ENCODE measurements at places on chromosomes 1 and 21. TPM values are rescaled to one million over a fixed set of nuclear protein-coding genes. Genes with fewer than 3 reads are reported as not detected.

The NDC1 gene
- polyA plus RNA-seq, result 8.2 TPM

The ANKRD65 gene
- polyA plus RNA-seq, result 0.44 TPM

The TCHHL1 gene
- not detected for polyA plus RNA-seq

The NEXN gene
- 69.0 TPM for polyA plus RNA-seq

The FMO3 gene
- polyA plus RNA-seq, result not detected

The KRTAP13-2 gene
- not detected for polyA plus RNA-seq

GRCh38 chr1:234437423-234438171 is 41.4 kb downstream of the TARBP1 start:
- peak; percentile 36 for DNase-seq

DNA sequence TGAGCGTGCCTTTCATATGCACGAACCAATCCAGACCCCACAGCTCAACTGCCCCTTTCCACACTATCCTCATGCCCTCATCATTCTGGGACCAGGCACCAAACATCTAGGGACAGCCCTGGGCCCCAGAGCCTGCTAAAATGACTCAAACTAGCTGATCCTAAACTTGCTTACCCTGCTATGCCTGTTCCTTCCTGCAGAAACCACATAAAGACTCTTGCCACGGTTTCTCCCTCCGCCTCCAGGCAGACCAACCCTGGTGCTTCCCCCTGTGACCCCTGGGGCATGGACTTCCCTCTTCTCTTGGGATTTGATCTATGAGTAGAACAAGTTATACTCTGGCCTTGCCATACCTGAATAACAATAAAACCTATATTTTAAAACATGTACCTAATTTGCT is 138.0 kb upstream of the CD34 start:
- no peak for DNase-seq

DNA sequence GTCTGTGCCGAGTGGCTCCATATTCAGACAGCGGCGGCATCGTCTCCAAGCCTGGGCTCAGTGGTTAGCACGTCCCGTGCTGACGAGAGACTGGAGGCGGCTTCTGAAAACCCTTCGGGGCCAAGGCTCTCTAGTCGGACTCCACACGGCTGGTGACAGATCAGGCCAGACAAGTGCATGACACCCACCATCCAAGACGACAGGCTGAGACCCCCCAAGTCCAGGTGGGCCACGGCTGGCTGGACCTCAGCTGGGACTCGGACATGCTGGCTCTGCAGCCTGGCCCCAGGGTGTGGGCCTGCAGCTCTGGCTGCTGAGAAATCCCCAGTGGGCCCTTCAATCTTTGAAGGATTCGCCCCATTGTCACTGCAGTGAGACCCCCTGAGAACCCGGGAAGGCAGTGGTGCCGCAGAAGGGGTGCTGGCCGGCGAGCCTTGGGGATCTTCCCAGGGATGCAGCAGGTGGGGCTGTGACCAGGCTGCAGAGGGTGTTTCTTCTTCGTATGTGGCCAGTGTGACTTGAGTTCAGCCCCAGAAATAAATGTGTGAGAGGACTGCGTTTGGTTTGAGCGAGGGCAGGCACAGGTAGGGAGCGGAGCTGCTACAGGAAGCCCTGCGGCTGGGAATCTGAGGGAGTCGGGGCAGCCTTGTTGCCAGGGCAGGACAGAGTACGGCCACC is 15.9 kb upstream of the SLC19A1 start:
- no peak for DNase-seq

GRCh38 chr1:20684651-20685050 is 23.5 kb upstream of the DDOST start:
- DNase-seq, result no peak

- no peak for DNase-seq
Observed at GRCh38 chr1:15279576-15280230, 32.7 kb downstream of the FHAD1 start.

DNA sequence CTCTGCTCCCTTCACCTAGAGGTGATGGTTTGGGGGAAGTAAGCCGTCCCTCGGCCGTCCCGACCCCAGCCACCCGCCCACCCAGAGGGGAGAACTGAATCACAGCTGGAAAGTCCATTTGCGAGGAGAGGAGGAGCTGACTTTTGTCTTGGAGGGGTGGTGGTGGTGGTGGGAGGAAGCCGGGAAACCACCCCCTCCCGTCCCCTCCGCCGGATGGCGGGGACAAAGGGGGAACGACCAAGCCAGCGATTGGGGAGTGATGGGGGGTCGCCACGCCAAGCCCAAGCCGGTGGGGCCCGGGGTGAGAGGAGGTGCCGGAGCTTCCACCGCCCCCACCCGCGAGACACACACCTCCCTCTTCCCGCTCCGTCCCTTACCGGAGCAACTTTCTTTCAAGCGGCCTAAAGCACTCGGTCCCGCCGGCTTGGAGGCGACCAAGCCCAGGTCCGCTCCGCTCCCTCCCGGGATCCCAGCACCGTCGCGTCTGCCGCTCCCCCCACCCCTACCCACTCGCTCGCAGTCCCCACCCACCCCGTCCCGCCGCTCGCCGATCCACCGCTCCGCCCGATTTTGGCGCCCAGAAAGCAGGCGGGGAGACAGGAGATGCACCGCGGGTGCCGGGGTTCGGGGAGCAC is 540 bp downstream of the ARHGEF2 start:
- DNase-seq, result peak; percentile 59

- no peak for DNase-seq
Observed at GRCh38 chr1:107532318-107532717, 391.5 kb downstream of the NTNG1 start.

GRCh38 chr21:15793550-15794235 is 63.9 kb downstream of the USP25 start:
- DNase-seq, result peak; percentile 12

- no peak for DNase-seq
Observed at GRCh38 chr1:91778964-91779363, 107.0 kb downstream of the TGFBR3 start.

- DNase-seq, result peak; percentile 43
Observed at GRCh38 chr1:90879281-90879680, 142.6 kb downstream of the ZNF644 start.

DNA sequence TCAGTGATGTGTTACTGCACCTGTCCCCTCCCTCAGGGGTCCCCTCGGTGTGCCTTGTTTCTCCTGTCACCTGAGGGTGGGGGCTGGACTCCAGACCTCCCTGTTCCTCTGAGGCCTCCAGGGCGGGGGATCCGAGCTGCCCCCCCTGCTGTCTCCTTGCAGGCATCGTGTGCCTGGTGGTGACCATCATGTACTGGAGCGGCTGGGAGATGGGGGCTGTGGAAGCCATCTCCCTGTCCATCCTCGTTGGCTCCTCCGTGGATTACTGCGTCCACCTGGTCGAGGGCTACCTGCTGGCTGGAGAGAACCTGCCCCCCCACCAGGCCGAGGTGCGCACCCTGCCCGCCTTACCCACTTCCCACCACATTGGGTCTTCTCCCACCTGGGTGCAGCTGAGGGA is 56.4 kb downstream of the DISP3 start:
- DNase-seq, result no peak

DNA sequence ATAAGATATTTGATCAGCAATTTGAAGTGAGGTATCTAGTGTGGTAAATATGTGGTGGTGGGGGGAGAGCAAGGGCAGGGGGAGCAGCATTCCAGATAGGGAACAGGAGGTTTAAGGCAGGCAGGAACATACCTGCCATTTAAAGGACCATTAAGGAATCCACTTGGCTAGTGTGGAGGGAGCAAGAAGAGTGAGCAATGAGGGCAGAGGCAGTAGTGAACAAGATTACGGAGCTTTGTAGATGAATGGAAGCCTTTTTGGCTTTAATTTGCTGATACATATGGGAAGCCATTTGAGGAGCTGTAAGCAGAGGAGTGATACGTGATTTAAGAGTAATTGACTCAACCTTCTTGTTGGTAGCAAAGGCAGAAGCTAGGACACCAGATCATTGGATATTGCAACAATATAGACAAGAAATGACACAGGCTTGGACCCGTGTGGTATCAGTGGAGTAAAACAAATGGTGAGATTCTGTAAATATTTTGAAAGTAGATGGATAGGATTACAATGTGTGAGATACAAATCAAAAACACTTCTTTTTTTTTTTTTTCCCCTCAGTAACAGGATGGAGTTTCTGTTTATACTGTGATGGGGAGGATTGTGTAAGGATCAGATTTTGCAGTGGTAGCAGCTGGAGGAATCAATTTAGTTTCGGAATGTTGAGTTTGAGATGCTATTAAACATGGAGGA is 73.8 kb upstream of the B3GALT2 start:
- DNase-seq, result no peak

- no peak for DNase-seq
Observed at GRCh38 chr1:112960384-112960783, 4.4 kb upstream of the SLC16A1 start.

- no peak for DNase-seq
Observed at GRCh38 chr21:42735944-42736343, 82.5 kb downstream of the PDE9A start.

- DNase-seq, result peak; percentile 96
Observed at GRCh38 chr1:10528066-10529014, 53.6 kb downstream of the PEX14 start.

DNA sequence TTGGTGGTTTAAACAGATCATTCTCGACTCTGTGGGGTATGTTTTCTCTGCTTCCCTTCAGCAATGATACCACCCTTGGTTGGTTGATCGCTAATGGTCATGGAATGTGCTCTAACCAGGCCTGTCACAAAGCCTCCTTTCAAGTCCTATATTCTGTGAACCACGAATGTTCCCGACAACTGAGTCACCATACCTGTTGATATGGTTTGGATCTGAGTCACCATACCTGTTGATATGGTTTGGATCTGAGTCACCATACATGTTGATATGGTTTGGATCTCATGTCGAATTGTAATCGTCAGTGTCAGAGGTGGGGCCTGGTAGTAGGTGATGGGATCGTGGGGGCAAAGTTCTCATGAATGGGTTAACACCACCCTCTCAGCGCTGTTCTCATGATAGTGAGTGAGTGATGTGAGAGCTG is 10.2 kb upstream of the CAMK2N1 start:
- peak; percentile 72 for DNase-seq

DNA sequence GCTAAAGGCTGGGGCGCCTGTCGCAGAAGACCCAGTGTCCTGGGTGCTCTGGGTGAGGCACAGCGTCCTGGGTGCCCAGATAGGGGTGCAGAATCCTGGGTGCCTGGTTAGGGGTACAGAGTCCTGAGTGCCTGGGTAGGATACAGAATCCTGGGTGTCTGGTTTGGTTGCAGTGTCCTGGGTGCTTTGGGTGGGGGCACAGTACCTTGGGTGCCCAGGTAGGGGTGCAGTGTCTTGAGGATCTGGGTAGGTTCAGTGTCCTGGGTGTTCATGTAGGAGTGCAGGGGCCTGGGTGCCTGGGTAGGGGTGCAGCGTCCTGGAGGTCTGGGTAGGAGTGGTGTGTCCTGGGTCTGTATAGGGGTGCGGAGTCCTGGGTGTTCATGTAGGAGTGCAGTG is 178.7 kb downstream of the CAMTA1 start:
- no peak for DNase-seq

DNA sequence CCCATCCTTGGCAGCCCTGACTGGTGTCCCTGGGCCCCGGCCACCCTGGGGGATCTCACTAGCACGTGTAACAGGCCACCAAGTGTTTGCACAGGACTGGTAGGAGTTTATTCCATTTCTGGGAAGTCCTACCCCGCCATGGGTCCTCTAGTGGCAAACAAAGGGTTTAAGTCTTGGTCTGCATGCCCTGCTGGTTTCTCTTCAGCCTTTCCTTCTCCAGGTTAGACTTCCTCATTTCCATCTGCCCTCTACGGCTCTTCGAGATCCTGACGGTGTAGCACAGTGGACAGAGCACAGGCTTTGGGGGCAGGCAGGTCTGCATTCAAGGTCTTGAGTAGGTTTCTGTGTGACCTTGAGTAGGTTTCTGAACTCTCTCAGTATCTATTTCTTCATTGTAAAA is 2.8 kb downstream of the AGTRAP start:
- DNase-seq, result no peak

DNA sequence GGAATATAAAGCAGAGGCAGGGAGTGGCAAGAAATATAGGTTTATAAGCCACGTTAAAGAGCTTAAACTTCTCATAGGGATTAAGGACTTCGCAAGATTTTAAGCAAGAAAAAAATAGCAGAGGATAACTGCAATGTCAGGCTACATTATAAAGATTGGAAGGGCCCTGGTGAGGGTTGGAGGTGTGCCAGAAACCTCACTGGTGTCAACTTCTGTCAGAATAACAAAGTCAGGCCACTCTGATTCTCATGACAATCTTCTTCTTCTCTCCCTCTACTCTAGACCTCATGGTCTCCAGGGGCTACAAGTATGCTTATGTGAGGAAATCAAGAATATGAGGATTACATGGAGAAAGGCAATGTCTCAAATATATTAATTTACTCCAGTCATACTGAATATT is 32.6 kb upstream of the FMO2 start:
- no peak for DNase-seq

DNA sequence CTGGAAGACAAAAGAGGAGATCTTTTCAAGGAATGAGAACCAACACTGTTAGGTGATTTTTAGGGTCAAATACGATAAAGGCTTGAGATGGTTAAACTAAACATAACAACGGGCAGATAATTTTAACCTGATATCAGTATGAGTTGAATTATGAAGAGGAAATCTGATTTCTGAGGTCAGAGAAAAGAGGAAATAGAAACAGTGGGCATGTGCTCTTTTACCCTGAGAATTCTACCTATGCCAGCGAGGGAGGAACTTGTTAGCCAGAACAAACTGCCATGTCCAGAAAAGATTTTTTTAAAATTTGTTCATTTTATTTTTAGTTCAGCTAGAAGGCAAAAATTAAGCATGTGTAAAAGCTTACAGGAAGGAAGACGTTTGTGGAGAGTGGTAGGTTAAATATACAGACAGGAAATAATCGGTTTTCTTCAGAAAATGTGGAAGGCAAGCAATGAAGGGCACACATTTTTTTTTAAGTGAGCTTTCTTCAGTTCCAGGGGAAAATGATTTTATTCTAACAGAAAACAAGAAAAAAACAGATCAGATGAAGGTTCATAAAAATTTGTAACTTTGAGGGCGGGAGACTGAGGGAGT is 1745.3 kb downstream of the MRPL39 start:
- no peak for DNase-seq

GRCh38 chr1:217268058-217268457 is 362.8 kb downstream of the GPATCH2 start:
- no peak for DNase-seq

GRCh38 chr21:39934895-39935294 is 67.7 kb downstream of the PCP4 start:
- no peak for DNase-seq

GRCh38 chr1:43651902-43652301 is 2.0 kb downstream of the KDM4A start:
- peak; percentile 36 for DNase-seq

- DNase-seq, result peak; percentile 96
Observed at GRCh38 chr1:208107425-208108212, 136.6 kb downstream of the PLXNA2 start.

Measured in GM23248 (cell line).